ENCODE measurements at places on chromosomes 12 and 14. TPM values are rescaled to one million over a fixed set of nuclear protein-coding genes. Genes with fewer than 3 reads are reported as not detected.

- DNase-seq: no peak
- H3K4me3 ChIP-seq: no peak overlapping the region
- no peaks in the 10 kb centered on the region for H3K4me1 ChIP-seq
- H3K27ac ChIP-seq: no peak overlapping the region
- no peaks in the 10 kb centered on the region for H3K27me3 ChIP-seq
These were observed 157.4 kb downstream of the DACT1 start for GRCh38 chr14:58794993-58795762.

DNA sequence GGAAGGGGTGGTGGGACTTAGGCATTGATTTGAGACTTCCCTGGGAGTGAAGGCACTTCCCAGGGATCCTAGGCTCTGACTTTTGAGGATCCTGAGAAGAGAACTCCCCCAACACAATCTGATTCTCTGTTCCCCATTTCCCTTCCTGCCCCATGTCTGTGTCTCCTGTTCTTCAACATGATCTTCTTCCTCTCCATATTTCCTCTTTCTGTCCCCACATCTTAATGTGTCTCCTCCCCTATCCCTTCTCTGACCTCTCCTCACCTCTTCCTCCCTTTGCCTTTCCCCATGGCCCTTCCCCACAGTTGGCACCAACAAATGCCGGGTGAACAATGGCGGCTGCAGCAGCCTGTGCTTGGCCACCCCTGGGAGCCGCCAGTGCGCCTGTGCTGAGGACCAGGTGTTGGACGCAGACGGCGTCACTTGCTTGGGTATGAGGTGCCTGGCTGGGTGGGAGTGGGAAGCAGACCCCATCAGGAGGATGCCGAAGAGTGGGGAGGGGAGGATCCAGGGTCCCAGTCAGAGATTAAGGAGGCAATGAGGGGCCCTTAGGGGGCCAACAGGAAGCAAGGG, 15.2 kb upstream of the LRP1-AS start:
- no peaks in the 10 kb centered on the region for H3K27me3 ChIP-seq
- DNase-seq: no peak
- no peaks in the 10 kb centered on the region for H3K36me3 ChIP-seq
- no peak overlapping the region for H3K27ac ChIP-seq
- H3K4me3 ChIP-seq: no peak overlapping the region

GRCh38 chr12:44317651-44318126, 481.8 kb downstream of the TMEM117 start:
- no peaks in the 10 kb centered on the region for H3K4me1 ChIP-seq
- H3K4me3 ChIP-seq: no peak overlapping the region
- DNase-seq: no peak
- H3K27me3 ChIP-seq: no peaks in the 10 kb centered on the region
- no peak overlapping the region for H3K27ac ChIP-seq

- H3K27ac ChIP-seq: no peak overlapping the region
- no peaks in the 10 kb centered on the region for H3K4me1 ChIP-seq
- no peak for DNase-seq
These were observed 281.0 kb upstream of the CRY1 start for GRCh38 chr12:107374161-107374840.

- no peak for DNase-seq
- H3K4me3 ChIP-seq: no peak overlapping the region
- no peaks in the 10 kb centered on the region for H3K36me3 ChIP-seq
- no peaks in the 10 kb centered on the region for H3K4me1 ChIP-seq
- H3K27me3 ChIP-seq: no peaks in the 10 kb centered on the region
These were observed 94.5 kb upstream of the PARP11 start for GRCh38 chr12:3967556-3968160.

DNA sequence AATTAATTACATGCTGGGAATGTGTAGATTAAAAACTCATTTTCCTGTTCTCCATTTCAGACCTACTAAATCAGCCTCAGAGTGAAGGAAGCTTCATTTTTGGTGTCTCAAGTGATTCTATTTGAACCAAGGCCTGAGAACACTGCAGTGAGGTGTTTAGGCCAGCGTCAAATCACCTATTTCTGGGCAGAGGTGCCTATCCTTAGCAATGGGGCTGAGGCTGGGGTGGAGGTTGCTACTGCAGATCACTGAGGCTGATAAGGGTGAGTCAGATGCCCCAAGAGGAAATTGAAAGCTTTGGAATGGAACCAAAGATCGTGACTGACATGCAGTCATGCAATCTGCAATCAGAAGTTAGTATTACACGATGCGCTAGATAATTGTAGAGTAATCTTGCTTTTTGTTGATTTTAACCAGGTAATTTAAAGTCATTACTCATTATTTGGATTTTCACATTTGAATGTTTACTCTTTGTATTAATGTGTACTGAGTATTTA, 4.4 kb downstream of the TXNRD1 start:
- H3K36me3 ChIP-seq: no peaks in the 10 kb centered on the region
- peaks cover 10% of the 10 kb centered on the region for H3K4me1 ChIP-seq
- no peak for DNase-seq
- H3K27me3 ChIP-seq: no peaks in the 10 kb centered on the region
- no peak overlapping the region for H3K4me3 ChIP-seq

Gene SYT1
- not detected for total RNA-seq

Gene TUBA1C
- total RNA-seq: 66.5 TPM

Gene VWF
- 95.1 TPM for total RNA-seq

All from gastrocnemius medialis (tissue), 4 donors.